ENCODE measurements at places on chromosomes 13 and 19.

- DNase-seq, result no peak
Measured at GRCh38 chr19:16849168-16849567, 20.0 kb downstream of the SIN3B start.

- DNase-seq, result no peak
Measured at GRCh38 chr13:25001476-25002206, 94.3 kb upstream of the PABPC3 start.

DNA sequence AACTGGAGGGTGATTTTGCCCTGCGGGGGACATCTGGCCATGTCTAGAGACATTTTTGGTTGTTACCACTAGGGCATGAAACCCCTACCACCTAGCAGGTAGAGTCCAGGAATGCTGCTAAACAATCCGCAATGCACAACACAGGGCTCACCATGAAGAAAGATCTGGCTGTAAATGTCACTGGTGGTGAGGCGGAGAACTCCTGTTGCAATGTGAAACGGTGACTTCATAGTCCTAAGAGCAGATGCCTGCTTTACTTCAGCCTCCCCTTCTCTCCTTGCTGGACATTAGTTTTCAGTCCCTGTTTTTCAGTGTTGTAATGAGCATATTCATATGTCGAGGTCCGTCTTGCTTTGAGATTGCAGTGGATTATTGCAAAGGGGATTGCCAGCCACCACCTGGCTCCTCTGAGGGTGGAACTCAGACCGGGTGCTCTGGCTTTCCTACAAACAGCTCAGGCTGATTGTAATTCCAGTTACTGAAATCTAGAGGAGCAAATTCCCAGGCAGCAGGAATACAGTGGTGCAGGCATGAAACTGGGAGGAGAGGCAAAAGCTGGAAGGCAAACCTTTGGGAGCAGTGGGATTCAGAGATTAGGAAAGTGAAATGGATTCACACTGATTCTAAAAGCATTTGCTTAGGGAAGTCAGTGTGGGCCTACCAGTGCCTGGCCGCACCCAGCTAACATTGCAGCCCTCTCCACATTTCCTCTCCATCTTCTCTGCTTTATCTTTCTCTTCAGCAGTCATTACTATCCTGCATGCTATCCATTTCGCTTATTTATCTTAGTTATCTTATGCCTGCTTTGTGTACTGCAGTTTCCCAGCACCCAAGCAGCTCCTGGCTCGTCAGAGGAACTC lies 76.1 kb upstream of the PCDH8 start:
- no peak for DNase-seq

DNA sequence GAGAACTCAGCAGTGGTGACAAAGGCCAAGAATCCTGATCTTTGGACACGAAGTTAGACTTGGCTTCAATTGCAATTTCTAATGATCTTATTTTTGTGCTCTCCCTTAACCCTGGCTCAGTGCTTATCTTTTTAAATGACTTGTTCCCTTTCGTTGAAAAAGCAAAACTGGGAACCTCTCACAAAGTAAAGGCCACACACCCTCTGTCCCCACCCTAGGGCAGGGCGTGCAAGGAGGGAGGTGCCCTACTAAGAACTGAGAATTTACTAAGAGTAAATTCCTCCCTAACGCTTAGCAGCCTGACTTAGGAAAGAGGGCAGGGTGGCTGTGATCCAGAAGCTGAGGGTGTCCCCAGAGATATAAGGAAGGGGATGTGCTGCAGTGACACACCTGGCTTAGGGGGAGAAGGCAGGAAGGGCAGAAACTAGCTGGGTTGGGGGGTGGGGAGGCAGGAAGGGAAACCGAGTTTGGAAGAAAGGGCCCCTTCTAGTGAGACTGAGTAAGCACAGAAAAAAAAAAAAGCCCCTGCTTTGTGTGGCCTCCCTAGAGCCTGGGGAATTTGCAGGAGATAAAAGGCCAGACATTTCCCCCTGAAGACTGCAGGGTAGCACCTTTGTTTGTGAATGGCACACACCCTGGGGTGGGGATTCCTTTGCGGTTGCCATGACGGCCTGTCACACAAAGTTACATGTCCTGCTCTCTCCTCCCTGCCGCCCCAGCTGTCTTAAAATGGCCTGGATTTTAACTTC lies 435.1 kb downstream of the EFNB2 start:
- no peak for DNase-seq

DNA sequence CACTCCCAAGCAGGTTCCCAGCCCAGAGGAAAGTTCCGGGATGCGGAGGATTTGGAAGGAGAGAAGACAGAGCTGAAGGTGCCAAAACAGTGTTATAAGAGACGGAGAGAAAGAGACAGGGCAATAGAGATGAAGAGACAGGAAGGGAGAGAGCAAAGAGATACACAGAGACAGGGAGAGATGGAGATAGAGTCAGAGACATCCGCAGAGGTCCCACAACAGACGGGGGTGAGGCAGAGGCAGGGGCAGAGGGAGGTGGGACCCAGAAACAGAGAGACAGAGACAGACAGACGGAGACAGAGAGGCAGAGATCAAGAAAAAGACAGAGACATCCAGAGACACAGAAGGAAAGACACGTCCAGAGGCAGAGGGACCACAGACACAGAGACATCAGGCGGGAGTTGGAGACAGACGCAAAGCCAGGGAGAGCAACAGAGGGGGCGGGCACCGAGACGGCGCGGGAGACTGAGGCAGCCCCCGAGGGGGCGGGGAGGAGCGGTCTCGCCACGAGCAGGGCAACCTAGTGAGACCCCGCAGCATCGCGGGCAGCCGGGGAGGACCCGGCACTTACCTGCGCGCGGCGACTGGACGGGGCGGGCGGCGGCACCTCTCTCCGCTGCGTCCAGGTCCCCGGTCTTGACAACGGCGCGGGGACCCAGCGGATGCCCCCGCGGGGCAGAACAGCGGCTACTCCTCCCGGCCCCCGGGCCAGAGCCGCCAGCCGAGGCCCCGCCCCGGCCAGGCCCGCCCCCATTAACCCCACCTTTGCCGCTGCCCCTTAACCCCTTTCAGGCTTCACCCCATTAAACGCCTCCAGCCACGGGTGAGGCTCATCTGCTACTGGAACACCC lies at the start of gene GPR4:
GPR4 (minus strand) TSS at position 689 of the 851 bp plus-strand sequence. CDS start 10,346 bp downstream, outside the sequence.
- no peak for DNase-seq

GRCh38 chr19:5624018-5624663 lies 1.3 kb downstream of the SAFB start:
- DNase-seq, result no peak

Data from esophagus squamous epithelium (tissue), 5 donors.